ENCODE measurements at places on chromosomes 12 and 14. TPM values are rescaled to one million over a fixed set of nuclear protein-coding genes. Genes with fewer than 3 reads are reported as not detected.

DNA sequence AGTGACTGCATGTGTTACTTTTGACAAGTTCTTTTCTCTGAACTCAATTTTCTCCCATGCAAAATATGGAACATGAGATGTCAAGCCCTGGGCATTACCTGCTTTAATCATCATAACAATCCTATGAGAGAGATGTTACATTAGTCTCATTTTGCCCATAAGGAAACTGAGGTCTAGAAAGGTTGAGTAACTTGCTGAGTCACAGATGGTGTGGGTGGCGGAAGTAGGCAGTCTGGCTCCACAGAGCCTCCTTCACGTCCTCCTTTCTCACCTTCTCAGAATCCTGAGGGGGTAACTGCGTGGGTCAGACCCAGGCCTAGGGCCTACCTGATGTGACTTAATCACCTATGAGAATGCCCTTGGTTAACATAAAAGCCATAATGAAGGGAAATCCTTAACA lies 50.7 kb downstream of the TMTC1 start:
- no peaks in the 10 kb centered on the region for H3K4me1 ChIP-seq
- no peaks in the 10 kb centered on the region for H3K36me3 ChIP-seq
- no peak overlapping the region for H3K4me3 ChIP-seq
- no peak for DNase-seq
- H3K27ac ChIP-seq: no peak overlapping the region
- no peaks in the 10 kb centered on the region for H3K27me3 ChIP-seq

DNA sequence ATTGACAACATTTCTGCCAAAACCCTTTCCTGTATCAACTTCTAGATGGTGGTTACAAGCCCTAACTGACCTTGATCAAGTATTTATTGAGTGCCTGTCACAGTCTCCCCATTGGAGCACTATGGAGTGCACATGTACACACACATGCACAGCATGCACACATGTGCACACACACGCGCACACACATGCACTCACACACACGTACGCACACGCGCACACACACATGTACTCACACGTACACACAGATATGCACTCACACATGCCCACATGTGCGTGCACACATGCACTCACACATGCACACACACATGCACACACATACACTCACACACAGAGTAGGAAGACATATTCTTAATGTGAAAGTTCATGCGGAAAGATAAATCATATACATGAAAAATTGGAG lies 43.7 kb downstream of the MYRFL start:
- H3K36me3 ChIP-seq: no peaks in the 10 kb centered on the region
- DNase-seq: no peak
- H3K27ac ChIP-seq: no peak overlapping the region
- H3K4me1 ChIP-seq: no peaks in the 10 kb centered on the region

DNA sequence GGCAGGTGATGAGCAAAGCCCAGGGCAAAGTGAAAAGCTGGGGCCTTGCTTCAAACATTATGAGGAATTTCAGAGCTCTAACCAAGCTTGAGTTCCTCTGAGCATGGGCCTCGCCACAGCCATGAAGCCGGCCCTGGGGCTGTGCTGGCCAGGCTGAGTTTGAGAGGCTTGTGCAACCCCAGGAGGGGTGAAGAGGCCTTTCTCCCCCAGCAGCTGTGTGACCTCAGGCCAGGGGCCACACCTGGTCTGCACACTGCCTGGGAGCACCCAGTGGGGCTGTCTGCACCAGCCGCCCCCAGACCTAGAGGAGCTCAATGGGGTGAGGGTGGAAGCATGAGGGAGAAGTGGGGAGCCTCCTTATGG lies 204.9 kb upstream of the C14orf180 start:
- no peak for DNase-seq
- H3K4me3 ChIP-seq: no peak overlapping the region
- H3K27ac ChIP-seq: no peak overlapping the region
- peaks cover 8% of the 10 kb centered on the region for H3K36me3 ChIP-seq

PRORP gene
- 36.0 TPM for total RNA-seq

TCL1B gene
- total RNA-seq: not detected

- DNase-seq: no peak
- H3K4me3 ChIP-seq: no peak overlapping the region
- no peaks in the 10 kb centered on the region for H3K27me3 ChIP-seq
Observed at GRCh38 chr14:70873627-70874026, 33.6 kb upstream of the PCNX1 start.

DNA sequence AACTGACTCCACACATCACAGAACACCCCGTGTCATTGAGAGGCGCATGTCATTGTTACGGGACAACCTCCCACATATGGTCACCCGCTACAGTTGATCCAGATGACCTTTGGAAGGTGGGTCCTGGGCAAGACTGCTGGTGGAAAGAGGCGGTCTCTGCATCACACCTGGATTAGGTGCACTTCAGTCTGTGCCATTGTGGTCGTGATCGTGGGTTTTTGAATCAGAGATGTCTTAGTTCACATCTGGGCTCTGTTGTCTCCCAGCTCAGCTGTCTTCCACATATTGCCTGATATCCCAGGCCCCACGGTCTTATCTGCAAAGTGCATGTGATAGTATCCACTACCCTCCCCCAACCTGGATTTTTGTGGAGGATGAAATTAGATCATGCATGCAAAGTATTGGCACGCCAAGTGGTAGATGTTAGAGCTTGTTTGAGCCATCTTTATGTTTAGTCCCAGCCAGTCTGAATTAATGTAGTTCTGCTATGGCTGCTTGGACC lies 208.7 kb upstream of the FOXN3 start:
- no peaks in the 10 kb centered on the region for H3K27me3 ChIP-seq
- H3K36me3 ChIP-seq: peaks cover 23% of the 10 kb centered on the region
- peaks cover 91% of the 10 kb centered on the region for H3K4me1 ChIP-seq
- H3K27ac ChIP-seq: peak overlapping the region; percentile 90

DNA sequence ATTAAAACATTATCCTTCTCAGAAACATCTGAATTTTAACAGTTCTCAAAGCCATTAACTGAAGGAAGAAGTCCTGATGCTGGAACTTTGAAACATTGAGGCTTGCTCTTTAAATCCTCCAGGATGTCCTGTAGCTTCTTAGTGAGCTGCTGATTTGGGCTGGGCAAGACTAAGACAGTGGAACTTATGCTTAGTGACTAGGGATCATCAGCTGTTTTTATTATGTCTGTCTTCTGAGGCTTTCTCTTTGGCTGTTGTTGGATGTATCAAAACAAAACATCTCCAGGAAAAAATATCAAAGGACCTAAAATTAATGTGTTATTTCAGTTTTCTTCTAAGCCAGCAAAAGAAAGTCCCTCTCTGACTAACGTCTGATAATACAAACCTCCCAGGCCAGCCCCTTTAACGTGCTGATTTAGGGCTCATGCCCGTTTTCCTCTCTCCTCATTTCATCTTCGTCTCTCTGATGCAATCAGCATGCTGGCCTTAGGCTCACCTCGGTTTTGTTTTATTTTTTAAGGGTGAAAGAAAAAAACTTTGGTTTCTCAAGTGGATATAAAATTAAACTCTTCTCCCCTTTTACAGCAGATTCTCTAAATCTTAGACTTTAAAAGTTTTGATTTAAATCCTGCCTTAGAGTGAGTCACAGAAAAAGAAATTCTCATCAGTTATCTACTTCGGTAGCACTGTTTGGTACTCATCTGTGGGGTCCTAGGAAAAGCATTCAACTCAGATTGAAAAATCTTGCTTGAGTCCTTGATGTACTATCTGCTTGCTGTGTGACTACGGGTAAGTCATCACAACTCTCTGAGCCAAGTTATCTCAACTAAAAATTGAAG lies 106.2 kb upstream of the CCDC91 start:
- H3K36me3 ChIP-seq: peaks cover 2% of the 10 kb centered on the region
- DNase-seq: no peak
- peaks cover 19% of the 10 kb centered on the region for H3K4me1 ChIP-seq
- H3K27me3 ChIP-seq: peaks cover 40% of the 10 kb centered on the region

GALNT8 gene
- total RNA-seq: 1.5 TPM

SLC25A47 gene
- total RNA-seq: not detected

DNA sequence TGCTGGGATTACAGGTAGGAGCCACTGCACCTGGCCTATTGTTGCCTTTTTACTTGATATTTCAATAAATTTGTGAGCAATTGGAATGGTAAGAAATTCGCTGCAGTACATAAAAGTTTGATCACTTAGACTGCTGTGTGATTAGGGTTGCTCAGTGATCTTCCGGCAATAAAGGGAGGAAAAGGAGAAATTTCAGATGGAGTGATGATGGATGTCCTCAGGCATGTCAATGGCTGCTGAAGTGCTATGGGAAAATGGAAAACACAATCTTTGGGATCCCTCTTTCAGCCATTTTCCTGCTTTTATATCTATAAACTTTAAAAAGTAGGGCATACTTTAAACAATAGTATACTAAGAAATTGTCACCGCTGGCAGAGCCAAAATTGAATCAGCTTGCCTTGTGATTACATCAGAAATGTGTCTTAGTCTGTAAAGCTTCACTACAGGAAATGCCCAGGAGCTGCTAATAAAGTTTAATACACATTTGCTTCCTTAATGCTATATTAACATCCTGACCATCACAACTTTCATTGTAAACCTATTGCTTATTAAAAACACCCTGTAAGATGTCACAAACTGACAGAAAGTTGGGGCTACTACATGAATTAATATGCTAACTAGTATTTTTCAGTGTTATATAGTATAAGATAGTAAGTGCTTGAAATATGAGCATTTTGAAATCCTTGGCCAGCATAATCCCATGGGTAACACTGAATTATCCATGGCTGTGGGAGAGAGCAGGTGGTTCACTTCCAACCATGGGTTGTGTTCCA lies 13.7 kb upstream of the FBXL14 start:
- DNase-seq: no peak
- H3K27ac ChIP-seq: peak overlapping the region; percentile 2
- H3K27me3 ChIP-seq: peaks cover 5% of the 10 kb centered on the region
- peaks cover 38% of the 10 kb centered on the region for H3K4me1 ChIP-seq
- no peaks in the 10 kb centered on the region for H3K36me3 ChIP-seq

PPP1R36 gene
- total RNA-seq: 0.16 TPM

RGS6 gene
- total RNA-seq: 2.5 TPM

GRCh38 chr12:109189291-109189690 lies 72.9 kb downstream of the ACACB start:
- no peaks in the 10 kb centered on the region for H3K27me3 ChIP-seq
- H3K36me3 ChIP-seq: no peaks in the 10 kb centered on the region
- DNase-seq: no peak
- H3K27ac ChIP-seq: no peak overlapping the region
- no peaks in the 10 kb centered on the region for H3K4me1 ChIP-seq

- H3K27ac ChIP-seq: peak overlapping the region; percentile 88
- peaks cover 93% of the 10 kb centered on the region for H3K4me1 ChIP-seq
- H3K36me3 ChIP-seq: peaks cover 63% of the 10 kb centered on the region
- no peak for DNase-seq
- peak overlapping the region; percentile 17 for H3K4me3 ChIP-seq
Observed at GRCh38 chr12:47870175-47870781, 34.5 kb downstream of the VDR start.

GRCh38 chr12:3901116-3901515 lies 27.9 kb upstream of the PARP11 start:
- no peak for DNase-seq
- no peak overlapping the region for H3K4me3 ChIP-seq
- H3K27me3 ChIP-seq: no peaks in the 10 kb centered on the region
- H3K36me3 ChIP-seq: no peaks in the 10 kb centered on the region
- peaks cover 67% of the 10 kb centered on the region for H3K4me1 ChIP-seq
- H3K27ac ChIP-seq: no peak overlapping the region

DNA sequence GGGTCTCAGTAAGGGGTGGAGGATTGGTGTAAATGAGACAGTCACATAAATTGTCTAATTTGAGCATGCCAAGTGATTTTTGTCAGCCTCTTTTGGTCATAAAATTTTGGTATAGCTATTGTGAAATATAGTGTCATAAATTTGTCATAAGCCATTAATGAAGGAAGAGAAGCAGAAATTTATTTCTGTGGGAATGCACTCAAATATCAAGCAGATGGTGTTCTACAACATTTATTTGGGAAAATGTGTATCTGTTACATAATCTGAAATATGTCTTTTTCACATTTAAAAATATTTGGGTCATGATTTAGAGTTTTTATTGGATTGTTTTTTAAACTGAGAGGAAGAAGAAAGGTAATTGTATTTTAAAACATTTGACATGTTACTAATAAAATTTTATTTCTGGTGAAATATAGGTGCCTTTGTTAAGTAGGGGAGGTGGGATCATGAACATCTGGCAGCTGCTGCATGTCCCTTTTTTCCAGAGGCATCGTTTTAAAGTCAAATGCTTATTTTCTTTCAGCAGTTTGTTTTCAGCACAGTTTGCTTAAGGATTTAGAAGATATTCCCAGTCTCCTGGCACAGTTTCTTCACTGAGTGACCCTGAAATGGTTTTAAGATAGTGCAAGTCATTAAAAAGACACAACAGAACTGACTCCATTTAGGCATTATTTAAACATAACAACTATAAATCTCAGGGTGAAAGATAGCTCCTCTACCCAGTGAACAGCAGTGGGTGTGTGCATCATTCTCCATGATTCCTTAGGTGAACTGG lies 371.7 kb downstream of the SNAPC1 start:
- DNase-seq: no peak
- H3K27ac ChIP-seq: no peak overlapping the region
- no peaks in the 10 kb centered on the region for H3K4me1 ChIP-seq
- H3K4me3 ChIP-seq: no peak overlapping the region
- H3K27me3 ChIP-seq: peaks cover 46% of the 10 kb centered on the region

- H3K27me3 ChIP-seq: peaks cover 13% of the 10 kb centered on the region
- no peak for DNase-seq
- H3K27ac ChIP-seq: no peak overlapping the region
- H3K36me3 ChIP-seq: no peaks in the 10 kb centered on the region
- no peaks in the 10 kb centered on the region for H3K4me1 ChIP-seq
Observed at GRCh38 chr12:26878661-26879119, 45.7 kb upstream of the ITPR2 start.

GRCh38 chr14:102764220-102764671 lies 13.0 kb upstream of the TRAF3 start:
- H3K4me3 ChIP-seq: no peak overlapping the region
- peaks cover 15% of the 10 kb centered on the region for H3K4me1 ChIP-seq
- no peak for DNase-seq
- no peaks in the 10 kb centered on the region for H3K27me3 ChIP-seq
- H3K36me3 ChIP-seq: no peaks in the 10 kb centered on the region

HNF1A gene
- not detected for total RNA-seq

DNA sequence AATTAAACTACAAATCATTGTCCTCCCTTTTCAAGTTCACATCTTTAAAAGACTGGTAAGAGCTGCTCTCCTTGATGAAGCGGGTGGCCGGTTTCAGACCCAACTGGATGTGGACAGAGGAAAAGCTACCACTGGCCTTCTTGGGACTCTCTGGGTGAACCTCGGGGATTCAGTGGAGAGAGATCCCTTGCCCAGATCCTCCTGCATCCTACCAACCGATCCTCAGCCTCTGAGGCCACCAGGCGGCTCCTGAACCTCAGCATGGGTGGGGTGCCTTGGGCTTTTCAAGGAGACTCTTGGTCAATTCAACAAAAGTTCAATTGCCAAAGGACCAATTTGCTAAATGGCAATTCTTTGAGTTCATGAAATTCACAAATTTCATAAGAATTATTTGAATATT lies 84.5 kb downstream of the ZFP36L1 start:
- H3K4me3 ChIP-seq: no peak overlapping the region
- H3K27me3 ChIP-seq: no peaks in the 10 kb centered on the region
- no peaks in the 10 kb centered on the region for H3K36me3 ChIP-seq
- H3K27ac ChIP-seq: no peak overlapping the region
- peaks cover 36% of the 10 kb centered on the region for H3K4me1 ChIP-seq

Data from activated T-cell treated with anti-CD3 and anti-CD28 coated beads, Interleukin-2, amount 50 U/mL, for 72 hours (primary cell).